ENCODE measurements at places on chromosomes 3 and 15.
A peak's percentile ranks its signal among the peaks of the same experiment; 100 is the strongest.

DNA sequence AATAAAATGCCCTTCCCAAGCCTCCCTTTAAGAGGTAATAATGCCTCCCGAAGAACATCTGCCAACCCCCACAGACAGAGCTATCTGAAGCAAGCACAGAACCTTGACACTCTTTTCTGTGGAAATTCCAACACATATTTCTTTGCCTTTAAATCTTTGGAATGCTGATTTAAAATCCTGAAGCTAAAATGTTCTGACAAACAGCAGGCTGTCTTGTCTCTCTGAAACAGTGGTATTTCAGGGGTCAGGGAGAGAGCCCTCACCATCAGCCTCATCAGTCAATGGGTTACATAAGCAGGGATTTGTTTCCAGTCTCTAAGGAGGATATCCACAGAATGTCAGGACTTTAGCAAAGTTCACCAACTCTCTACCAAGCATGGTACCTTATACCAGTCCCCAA is 27.8 kb upstream of the ARHGEF3 start:
- no peak for DNase-seq

DNA sequence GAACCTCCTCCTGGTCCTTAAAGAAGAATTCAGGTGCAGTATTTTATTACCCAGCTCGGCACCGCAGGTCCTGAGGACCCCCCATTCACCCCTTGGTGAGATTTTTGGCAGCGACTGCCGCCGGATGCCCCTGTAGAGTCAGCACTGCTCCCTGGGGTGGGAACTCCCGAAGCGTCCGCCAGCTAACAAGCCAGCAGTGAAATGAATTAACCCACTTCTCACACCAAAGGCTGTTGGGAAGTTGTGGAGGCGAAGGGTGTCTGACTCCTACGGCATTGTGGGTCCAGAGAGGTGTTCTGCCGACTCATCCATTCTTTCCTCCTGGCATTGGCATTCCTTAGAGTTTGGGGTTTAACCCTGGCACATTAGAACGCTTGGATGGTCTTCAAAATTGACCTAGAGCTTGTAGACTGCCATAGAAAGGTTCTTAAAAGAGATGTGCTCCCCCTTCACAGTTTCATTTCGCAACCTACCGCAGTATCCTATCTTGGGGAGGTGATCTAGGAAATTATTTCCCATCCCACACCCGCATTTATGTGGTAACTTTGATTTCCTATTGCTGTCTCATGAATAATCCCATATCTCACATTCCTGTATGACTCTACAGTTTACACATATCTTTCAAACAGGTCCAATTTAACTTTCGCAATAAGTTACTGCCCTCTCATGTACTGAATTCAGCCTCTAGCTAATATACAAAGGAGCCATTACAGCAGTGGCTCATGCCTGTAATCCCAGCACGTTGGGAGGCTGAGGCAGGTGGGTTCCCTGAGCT is 879 bp upstream of the EIF5A2 start:
- peak; percentile 34 for DNase-seq

DNA sequence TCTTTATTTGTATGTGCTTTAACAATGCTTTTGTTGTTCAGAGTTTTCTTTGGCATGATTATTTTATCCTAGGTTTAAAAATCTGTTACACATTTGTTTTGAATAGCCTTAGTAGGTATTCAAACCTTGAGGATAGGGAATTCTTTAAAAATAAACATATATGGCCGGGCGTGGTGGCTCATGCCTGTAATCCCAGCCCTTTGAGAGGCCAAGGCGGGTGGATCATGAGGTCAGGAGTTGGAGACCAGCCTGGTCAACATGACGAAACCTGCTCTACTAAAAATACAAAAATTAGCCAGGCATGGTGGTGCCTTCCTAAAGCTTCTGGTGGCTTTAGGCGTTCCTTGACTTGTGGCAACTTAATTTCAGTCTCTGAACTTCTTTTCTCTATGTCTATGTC is 743.3 kb upstream of the EPHA6 start:
- no peak for DNase-seq

GRCh38 chr3:49025793-49026520 is 3.2 kb downstream of the IMPDH2 start:
- no peak for DNase-seq

GRCh38 chr15:70873232-70874054 is 18.8 kb downstream of the THAP10 start:
- no peak for DNase-seq

DNA sequence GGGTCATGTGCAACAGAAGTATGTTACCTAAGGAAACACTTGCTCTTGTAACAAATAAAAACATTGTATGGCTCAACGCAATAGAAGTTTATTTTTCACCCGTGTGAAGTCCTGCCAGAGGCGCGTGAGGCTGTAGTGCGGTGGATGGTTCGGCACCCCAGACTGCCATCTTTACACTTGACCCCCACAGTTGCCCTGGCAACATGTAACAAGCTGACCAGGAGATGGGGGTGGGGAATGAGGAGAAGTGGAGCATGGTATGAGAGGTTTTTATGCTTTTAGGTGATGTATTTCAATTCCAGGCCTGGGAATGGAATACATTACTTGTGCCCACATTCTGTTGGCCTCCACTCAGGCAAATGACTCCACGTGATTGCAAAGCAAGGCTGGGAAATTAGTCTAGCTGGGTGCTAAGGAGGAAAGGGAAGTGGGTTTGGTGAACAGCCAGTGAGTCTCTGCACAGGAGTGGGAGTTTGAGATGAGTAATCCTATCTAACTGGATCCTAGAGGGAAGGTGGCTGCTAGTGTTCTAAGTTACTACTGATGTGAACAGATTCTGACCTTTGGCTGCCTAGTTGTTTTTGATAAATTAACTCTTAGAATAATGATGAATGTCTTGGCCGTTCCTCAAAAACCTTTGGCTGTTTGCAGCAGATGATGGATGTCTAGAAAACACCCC is 33.8 kb upstream of the GREM1 start:
- DNase-seq: no peak

GRCh38 chr3:121481106-121481880 is 64.5 kb downstream of the POLQ start:
- no peak for DNase-seq

GRCh38 chr3:171784387-171784786 is 25.9 kb downstream of the PLD1 start:
- no peak for DNase-seq

DNA sequence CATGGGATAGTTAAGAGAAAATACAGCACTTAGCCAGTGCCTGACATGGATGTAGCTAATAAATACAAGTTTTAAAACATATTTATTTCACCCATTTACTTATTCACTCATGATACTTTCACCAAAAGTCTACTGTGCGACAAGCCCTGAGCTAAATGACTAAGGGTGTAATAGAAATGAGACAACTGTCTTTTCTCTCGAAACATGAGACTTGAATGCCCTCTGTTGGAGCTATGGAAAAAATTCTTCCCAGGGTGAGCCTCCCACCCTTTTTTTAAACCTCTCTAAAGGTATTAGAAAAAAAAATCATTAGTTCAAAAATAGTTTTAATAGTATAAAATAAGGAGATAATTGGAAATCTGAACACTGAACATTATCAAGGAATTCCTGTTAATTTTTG is 24.3 kb upstream of the RPL14 start:
- DNase-seq: no peak

- DNase-seq: peak; percentile 9
These were observed 89.5 kb downstream of the MYH15 start for GRCh38 chr3:108420926-108421325.

DNA sequence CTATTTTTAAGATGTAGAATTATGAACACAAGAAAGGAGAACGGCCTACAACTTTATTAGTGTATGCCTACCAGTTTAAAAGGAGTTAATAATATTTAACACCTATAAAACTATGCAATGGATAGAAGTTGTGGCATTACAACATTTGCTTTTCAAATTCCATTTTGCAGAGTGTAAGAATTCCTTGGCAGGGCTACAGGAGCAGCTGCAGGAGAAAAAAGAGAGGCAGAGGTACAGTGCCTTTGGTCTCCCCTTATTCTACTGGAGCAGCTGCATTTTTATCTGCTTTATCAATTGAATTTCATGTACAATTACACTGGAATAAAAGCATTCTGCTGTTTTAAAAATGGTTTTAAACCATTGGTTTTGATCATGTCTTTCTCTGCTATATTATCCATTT is 145.7 kb upstream of the KCNH8 start:
- DNase-seq: no peak

DNA sequence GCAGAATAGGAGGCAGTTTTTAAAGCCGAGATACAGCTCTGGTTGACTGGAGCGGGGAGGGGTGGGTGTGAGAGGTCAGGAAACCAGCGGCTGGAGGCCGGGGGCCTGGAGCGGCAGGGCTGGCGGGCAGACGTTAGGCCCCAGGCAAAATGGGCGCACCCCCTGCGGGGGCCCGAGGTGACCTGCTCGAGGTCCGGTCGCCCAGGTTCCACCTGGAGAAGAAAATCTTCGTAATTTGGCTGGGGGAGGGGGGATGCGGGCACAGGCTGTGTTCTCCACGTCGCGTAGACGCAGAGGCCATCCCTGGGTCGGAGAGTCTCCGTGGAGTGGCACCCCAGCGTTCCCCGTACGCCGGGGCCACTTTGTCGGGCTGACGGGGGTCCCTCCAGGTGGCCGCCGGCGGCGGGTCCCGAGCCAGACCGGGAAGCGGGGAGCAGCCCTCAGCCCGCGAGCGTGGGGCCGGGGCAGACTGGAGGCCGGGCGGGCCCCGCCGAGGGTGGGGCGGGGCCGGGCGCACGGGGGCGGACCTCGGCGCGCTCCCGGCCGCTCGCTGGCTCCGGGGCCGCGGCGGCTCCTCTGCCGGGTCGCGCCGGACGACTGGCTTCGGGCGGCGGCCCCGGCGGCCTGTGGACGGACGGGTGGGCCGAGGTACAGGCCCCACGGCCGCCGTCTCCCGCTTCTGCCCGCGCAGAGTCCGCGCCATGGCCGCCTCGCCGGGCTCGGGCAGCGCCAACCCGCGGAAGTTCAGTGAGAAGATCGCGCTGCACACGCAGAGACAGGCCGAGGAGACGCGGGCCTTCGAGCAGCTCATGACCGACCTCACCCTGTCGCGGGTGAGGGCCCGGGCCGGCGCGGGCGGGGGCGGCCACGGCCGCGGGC is at the start of gene CRTC3:
Gene CRTC3 (plus strand): TSS at position 553 of the 879 bp plus-strand sequence. CDS start 149 bp downstream, at position 702.
- DNase-seq: no peak
